Osteocyte (in vitro differentiated cells): ENCODE measurements at places on chromosomes 5 and 9. TPM values are rescaled to one million over a fixed set of nuclear protein-coding genes. Genes with fewer than 3 reads are reported as not detected.
A peak's percentile ranks its signal among the peaks of the same experiment; 100 is the strongest.

Gene IPO11
- total RNA-seq = 29.9 and 30.6 TPM in 2 replicates

GRCh38 chr9:131334629-131335367, 45.3 kb downstream of the PLPP7 start:
- H3K36me3 ChIP-seq = no peaks in the 10 kb centered on the region
- H3K4me1 ChIP-seq = peaks cover 14% of the 10 kb centered on the region
- peaks cover 4% of the 10 kb centered on the region for H3K27me3 ChIP-seq
- DNase-seq = no peak

Gene SSNA1
- 57.4 and 58.1 TPM in 2 replicates for total RNA-seq

GRCh38 chr9:118252027-118252426, 547.8 kb downstream of the TLR4 start:
- no peak overlapping the region for H3K27ac ChIP-seq
- H3K4me3 ChIP-seq = no peak overlapping the region
- H3K4me1 ChIP-seq = no peaks in the 10 kb centered on the region
- no peaks in the 10 kb centered on the region for H3K36me3 ChIP-seq
- H3K27me3 ChIP-seq = no peaks in the 10 kb centered on the region

DNA sequence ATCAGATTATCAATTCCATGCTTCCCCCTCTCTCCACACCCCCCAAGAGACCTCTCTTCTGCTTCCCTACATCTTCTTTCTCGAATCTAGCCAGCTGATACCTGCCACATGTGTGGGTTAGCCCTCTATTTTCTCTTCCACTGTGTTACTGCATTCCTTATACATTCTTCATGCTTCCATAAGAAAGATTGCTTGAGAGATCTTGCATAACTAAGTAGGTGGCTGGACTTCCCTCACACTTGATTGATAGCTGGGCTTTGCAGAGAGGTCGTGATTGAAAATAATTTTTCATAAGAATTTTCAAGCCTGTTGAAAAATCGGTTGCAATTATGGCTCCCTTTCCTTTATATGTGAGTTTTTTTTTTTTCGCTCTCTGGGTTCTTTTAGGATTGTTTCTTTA, 33.0 kb upstream of the PANK3 start:
- peaks cover 5% of the 10 kb centered on the region for H3K4me1 ChIP-seq
- no peak for DNase-seq
- H3K27me3 ChIP-seq = no peaks in the 10 kb centered on the region
- H3K36me3 ChIP-seq = no peaks in the 10 kb centered on the region
- H3K4me3 ChIP-seq = no peak overlapping the region

DNA sequence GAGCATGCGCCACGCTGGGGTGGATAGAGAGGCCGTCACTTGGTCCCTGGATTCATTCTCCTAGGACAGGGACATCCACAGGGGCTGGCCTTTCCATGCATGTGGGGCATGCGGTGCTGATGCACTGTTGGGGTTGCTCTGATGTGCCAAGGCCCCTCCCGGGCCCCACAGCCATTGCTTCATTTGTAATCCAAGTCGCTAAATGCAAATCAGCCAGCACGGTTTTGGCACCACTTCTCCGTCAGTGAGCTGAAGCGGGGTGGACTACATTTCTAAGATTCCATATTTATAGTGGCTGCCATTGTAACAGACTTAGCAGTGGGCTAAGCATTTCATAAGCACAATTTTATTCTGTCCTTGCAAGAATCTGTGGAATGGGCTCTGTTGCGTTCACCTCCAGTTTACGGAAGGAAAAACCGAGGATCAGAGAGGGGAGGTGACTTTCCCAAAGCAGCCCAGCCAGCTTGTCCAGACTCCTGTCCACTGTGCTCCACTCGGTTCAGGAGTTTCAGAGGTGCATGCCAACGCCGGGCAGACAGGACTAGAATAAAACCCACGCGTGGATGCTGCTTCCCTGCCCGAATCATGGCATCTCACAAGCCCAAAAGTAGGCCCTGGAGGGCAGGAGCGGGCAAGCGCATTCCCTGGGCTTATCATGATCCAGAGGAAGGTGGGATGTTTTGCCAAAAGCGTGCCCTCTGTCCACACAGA, 102.6 kb upstream of the COL5A1 start:
- H3K27ac ChIP-seq = no peak overlapping the region
- no peak for DNase-seq
- no peaks in the 10 kb centered on the region for H3K36me3 ChIP-seq
- no peak overlapping the region for H3K4me3 ChIP-seq
- no peaks in the 10 kb centered on the region for H3K27me3 ChIP-seq

DNA sequence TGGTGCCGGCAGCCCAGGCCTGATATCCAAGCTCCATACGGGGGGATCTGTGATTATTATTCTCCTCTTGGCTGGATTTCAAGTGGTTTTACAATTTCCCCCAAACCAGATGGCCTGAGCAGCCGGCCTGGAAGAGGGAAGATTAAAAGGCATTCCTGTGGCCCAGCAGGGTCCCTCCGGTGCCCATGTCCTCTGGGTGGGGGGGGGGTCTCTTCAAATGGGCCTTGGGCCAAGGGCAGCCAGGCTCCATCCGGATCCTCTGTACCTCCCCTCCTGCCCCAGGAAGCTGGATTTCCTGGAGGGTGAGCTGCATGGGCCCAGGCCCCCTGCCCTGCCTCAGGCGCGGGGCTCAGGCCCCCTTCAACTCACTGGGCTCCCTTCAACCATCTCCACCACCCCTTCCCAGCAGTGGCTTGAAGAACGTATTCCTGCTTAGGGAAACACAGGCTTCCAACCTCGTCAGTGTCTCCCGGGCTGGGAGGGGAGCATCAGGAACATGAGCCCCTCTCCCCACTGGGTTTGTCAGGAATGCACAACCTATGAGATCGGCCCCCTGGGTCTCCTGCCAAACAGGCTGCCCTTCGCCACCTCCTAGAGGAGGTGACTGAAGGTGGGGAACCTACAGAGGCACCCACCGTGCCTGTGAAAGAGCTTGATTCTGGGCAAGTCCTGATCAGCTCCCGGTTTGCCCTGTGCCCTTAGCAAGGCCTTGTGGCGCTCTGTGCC, 62.9 kb upstream of the ORM1 start:
- no peaks in the 10 kb centered on the region for H3K27me3 ChIP-seq
- H3K4me3 ChIP-seq = no peak overlapping the region
- no peak for DNase-seq

- H3K27me3 ChIP-seq = no peaks in the 10 kb centered on the region
- no peak overlapping the region for H3K4me3 ChIP-seq
- H3K36me3 ChIP-seq = peaks cover 6% of the 10 kb centered on the region
- H3K4me1 ChIP-seq = peaks cover 46% of the 10 kb centered on the region
- H3K27ac ChIP-seq = peak overlapping the region; percentile 5
- DNase-seq = no peak
Observed at GRCh38 chr5:32278406-32278805, 34.3 kb downstream of the MTMR12 start.

Gene IGIP
- 4.1 and 4.3 TPM in 2 replicates for total RNA-seq

DNA sequence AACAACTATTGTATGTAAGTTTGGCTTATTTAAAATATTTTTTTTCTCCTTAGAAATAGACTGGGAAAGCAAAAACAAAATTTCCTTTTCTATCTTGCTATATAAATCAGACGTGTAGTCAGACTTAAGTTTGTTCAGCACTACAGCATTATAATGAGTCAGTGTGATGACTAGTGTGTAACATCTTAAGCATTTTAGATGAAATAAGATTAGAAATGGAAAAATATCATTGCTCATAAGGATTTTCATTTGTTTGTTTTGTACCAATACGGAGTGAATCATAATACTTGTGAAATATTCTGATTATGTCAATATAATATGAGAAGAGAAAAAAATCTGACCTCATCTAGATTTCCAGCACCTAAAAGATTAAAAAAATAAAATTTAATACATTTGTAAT, 64.7 kb upstream of the RICTOR start:
- H3K4me1 ChIP-seq = peaks cover 15% of the 10 kb centered on the region
- DNase-seq = no peak
- no peaks in the 10 kb centered on the region for H3K27me3 ChIP-seq
- H3K4me3 ChIP-seq = no peak overlapping the region
- H3K27ac ChIP-seq = no peak overlapping the region

Gene AK3
- total RNA-seq = 46.0 and 47.5 TPM in 2 replicates

- no peak overlapping the region for H3K27ac ChIP-seq
- DNase-seq = no peak
- H3K27me3 ChIP-seq = peaks cover 25% of the 10 kb centered on the region
- peaks cover 24% of the 10 kb centered on the region for H3K4me1 ChIP-seq
- no peaks in the 10 kb centered on the region for H3K36me3 ChIP-seq
- H3K4me3 ChIP-seq = no peak overlapping the region
Observed at GRCh38 chr9:85744480-85744879, 2.7 kb upstream of the AGTPBP1 start.

- H3K4me3 ChIP-seq = no peak overlapping the region
- H3K36me3 ChIP-seq = no peaks in the 10 kb centered on the region
- H3K27me3 ChIP-seq = no peaks in the 10 kb centered on the region
- no peak overlapping the region for H3K27ac ChIP-seq
- H3K4me1 ChIP-seq = peaks cover 7% of the 10 kb centered on the region
Observed at GRCh38 chr9:134284273-134284672, 42.0 kb upstream of the RXRA start.

DNA sequence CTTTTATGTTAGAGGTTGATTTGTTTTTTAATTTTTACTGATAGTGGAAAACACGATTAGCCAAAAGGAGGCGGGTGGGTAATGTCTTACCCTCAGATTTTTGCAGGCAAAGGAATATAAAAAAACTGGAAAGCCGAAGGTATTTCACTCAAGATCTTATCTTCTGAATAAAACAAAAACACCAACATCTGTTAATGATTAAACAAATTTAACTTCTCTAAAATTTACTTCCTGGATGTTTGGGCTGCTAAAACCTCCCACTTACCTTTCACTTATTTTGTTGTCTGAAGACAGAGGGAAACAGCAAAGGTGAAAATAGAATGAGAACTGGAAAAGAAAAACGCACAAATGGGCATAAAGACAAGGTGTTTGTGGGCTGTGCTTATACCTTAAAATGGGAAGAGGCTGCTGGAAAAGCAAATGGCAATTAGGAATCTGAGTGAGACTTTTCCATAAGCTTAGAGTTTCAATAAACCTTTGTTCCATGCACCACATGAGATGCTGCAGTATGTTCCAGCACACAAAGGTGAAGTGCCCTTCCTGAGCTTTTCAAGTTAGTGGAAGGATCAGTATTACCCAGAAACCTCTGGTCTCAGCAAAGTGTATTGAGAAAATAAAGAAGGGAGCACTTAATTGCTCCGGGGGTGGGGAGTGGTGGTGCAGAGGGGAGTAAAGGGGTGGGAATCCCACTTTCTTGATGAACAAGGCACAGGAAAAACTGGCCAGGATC, 298.3 kb downstream of the BNC2 start:
- DNase-seq = no peak
- H3K36me3 ChIP-seq = peaks cover 3% of the 10 kb centered on the region
- peaks cover 27% of the 10 kb centered on the region for H3K4me1 ChIP-seq

Gene INPP5E
- 16.0 and 16.7 TPM in 2 replicates for total RNA-seq

DNA sequence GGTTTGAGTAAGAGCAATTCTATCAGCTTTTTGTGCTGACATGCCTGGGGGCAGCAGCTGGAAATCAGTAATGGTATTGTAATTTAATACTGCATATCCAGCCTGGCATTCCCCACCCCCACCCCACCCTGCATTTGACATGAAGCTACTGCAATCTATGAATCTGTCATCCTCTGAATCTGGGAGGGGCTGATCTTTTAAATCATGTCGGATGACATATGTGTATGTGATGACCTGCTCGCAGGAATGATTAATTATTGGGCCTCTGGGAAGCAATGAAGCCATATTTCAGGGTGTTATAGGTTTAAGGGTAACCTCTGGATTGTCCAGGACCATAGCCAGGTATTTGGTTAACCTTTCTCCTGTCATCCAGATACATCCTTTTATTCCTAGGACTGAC, 64.6 kb upstream of the RASGRF2 start:
- no peak overlapping the region for H3K4me3 ChIP-seq
- H3K27me3 ChIP-seq = no peaks in the 10 kb centered on the region
- no peak overlapping the region for H3K27ac ChIP-seq

Gene SPINK4
- total RNA-seq = not detected in 2 replicates

- H3K4me1 ChIP-seq = peaks cover 39% of the 10 kb centered on the region
- peak overlapping the region; percentile 50 for H3K27ac ChIP-seq
- no peak for DNase-seq
- H3K36me3 ChIP-seq = no peaks in the 10 kb centered on the region
- H3K4me3 ChIP-seq = no peak overlapping the region
- H3K27me3 ChIP-seq = no peaks in the 10 kb centered on the region
Observed at GRCh38 chr9:72480921-72481320, 40.5 kb upstream of the TMC1 start.

Gene DNAI1
- not detected in 2 replicates for total RNA-seq

DNA sequence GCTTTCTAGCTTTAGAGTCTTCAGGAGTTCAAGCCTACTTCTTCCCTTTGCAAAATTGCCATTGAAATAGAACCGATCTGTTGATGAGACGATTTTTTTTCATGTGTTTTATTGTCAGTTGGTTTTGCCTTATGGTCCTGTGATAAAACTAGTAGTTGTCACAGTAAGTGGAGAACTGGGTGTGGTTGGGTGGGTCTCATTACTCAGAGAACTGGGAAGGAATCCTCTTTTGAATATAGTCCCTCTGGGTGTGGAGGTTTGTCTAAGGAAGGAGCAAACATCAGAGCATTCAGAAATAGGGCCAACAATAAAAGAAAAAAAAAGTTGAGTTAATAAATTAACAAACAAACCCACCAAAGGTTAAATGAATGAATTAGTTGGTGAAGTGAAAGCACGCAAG, 69.0 kb downstream of the ALDH1A1 start:
- H3K36me3 ChIP-seq = no peaks in the 10 kb centered on the region
- H3K4me1 ChIP-seq = no peaks in the 10 kb centered on the region
- H3K4me3 ChIP-seq = no peak overlapping the region
- no peak for DNase-seq

Gene NXNL2
- total RNA-seq = 0.32 TPM in 1 of 2 replicates, not detected in the other

Gene RNF183
- not detected in 2 replicates for total RNA-seq

DNA sequence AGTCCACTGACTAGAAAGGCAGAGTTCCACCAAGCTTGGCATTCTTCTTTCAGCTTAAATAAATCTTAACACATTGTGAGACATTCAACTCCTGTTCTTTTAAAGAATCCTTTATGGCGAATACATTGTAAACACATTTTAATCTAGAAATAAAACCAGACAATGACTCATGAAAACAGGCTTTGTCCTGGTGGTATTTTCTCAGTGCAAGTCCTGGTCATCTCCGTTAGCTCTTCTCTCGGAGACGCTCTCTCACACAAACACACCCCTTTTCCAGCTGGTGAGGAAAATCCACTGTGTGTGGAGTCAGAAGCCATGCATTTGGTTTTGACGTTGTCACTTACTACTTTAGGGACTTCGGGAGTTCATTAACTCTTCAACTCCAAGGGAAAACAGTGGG, 140.4 kb downstream of the AUH start:
- H3K36me3 ChIP-seq = peaks cover 14% of the 10 kb centered on the region
- H3K27ac ChIP-seq = no peak overlapping the region
- no peak overlapping the region for H3K4me3 ChIP-seq
- H3K27me3 ChIP-seq = no peaks in the 10 kb centered on the region
- H3K4me1 ChIP-seq = peaks cover 6% of the 10 kb centered on the region

- H3K4me1 ChIP-seq = no peaks in the 10 kb centered on the region
- H3K27me3 ChIP-seq = no peaks in the 10 kb centered on the region
- H3K27ac ChIP-seq = no peak overlapping the region
- no peak for DNase-seq
- H3K4me3 ChIP-seq = no peak overlapping the region
- peaks cover 8% of the 10 kb centered on the region for H3K36me3 ChIP-seq
Observed at GRCh38 chr5:122863240-122863639, 17.8 kb downstream of the SNX24 start.
